ENCODE measurements at places on chromosomes 7 and 10.

GRCh38 chr10:131792011-131792651, 108.7 kb upstream of the PPP2R2D start:
- no peak for DNase-seq

- peak; percentile 60 for DNase-seq
These were observed 9.6 kb upstream of the AGR3 start for GRCh38 chr7:16891338-16891737.

- DNase-seq, result no peak
These were observed 46.0 kb downstream of the FOXK1 start for GRCh38 chr7:4727914-4728705.

DNA sequence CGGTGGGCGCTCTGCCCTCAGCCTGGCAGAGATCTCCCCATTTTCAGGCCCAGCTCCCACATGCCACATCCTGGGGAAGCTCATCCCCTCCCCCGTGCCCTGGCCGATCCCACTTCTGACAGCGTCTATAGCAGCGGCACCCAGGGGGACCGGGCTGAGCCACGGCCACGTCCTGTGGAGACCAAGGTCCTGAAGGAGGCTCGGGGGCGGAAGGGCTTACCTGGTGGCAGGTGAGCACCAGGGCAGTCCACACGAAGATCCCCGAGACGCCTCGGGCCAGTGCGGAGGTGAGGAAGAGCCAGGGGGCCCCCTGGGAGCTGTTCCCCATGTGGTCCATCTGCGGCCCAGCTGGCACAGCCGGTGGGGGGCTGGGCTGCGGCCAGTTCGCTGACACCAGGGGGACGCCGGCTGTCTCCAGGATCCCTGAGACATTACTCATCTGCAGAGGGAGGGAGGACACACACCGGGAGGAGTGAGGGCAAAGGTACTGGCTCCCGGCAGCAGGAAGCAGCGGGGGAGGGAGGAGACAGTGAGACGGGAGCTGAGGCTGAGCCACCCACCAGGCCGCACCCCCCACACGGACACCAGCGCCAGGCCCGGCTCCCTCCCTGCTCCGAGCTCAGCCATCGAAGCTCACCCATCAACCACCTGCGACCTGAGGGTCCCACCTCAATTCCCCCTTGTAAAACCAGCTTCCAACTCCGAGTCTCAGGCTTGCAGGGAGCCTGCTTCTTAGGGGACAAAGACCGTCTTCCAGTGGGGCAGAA, 776 bp downstream of the TMEM184A start:
- peak; percentile 58 for DNase-seq

DNA sequence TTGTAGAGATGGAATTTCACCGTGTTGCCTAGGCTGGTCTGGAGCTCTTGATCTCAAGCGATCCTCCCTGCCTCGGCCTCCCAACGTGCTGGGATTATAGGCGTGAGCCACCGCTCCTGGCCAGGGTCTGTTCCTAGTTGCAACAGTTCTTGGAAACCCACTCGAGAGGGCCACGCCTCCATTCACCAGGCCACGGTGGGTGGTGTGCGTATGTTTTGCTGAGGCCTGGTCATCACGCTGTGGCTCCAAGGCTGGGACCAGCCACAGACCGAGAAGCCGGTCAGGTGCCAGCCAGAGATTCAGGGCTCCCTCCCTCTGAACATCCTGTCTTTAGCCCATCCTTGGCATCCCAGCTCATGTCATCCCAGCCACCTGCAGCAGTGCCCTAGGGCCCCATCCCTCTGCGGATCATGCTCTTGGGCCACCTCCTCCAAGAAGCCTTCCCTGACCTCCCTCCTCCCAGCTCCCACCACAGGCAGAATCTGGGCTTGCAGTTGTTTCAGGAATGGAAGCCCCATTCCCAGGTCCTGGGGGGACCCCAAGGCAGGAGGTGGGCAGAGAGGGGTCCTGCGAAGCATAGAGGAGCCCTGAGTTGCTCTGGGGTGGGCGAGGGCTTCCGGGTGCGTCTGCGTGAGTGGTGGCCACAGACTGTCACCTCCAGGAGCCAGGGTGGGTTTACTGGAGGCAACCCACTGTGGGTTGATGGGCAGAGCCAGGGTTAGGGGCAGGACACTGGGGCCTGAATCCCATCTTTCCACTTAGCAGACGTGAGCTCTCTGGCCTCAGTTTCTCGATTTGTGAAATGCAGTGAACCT, 5.2 kb downstream of the LAT2 start:
- no peak for DNase-seq

- no peak for DNase-seq
These were observed 154.2 kb downstream of the EGFR start for GRCh38 chr7:55172881-55173609.

DNA sequence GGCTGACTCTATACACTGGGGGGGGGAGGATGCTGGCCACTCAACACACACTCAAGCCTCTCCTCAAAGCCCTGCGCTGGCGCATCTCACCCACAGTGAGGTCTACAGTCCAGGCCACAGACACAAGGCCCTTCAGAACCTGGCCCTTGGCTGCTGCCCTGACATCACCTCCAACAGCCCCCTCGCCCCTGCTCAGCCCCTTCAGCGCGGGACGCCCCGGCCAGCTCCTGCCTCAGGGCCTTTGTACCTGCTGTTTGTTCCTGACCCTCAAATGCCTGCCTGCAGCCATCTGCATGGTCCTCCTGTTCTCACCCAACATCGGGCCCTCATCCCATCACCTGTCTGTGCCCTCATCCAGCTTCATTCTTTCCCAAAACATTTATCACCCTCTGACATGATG, 572.6 kb downstream of the DNAJB6 start:
- DNase-seq, result no peak

DNA sequence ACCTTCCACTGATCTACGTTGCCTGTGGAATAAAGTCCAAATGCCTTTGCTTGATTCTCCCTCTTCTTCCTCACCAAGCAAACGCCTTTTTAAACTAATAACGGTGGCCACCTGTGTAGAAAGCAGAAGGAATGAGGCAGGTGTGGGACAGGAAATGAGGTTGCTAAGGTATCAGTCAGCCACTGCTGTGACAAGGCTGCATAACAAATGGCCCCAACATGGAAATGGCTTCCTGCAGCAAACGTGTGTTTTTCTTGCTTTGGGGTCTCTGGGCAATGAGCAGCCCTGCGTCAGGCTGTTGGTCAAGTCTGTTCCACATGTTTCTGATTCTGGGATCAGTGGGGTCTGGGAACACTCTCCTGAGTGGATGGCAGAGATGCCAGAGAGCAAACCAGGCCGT, 56.0 kb upstream of the EN2 start:
- DNase-seq, result no peak

DNA sequence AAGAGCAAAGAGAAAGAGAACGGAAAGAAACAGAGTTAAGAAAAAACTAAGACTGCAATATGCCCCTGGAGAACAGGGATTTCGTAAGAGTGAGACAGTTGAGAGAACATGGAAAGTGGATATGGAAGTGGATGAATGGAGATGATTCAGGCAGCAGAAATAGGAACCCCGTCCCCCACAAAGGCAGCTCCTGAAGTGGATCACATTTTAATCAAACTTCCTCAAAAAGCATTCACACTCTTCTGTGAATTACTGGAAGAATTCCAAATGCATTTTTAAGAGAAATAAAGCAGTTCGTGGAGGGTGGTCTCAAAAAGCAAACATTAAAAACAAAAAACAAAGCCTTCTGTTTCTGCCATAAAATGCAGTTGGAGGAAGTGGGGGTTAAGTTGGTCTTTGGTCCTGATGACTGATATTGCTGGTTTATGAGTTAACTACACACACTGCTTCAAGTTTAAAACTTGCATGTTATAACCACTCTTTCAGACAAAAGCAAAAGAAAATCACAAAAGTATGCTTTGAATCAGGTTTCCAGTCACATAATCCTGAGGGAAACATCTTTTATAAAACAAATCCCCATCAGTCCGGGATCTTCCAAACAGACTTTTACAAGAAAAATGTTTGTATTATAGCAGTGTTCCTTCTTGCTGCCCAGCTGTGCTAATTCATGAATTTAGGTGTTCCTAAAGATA, 214.3 kb downstream of the FANK1 start:
- DNase-seq, result no peak

GRCh38 chr10:35216303-35216905, 89.8 kb downstream of the CREM start:
- peak; percentile 75 for DNase-seq

DNA sequence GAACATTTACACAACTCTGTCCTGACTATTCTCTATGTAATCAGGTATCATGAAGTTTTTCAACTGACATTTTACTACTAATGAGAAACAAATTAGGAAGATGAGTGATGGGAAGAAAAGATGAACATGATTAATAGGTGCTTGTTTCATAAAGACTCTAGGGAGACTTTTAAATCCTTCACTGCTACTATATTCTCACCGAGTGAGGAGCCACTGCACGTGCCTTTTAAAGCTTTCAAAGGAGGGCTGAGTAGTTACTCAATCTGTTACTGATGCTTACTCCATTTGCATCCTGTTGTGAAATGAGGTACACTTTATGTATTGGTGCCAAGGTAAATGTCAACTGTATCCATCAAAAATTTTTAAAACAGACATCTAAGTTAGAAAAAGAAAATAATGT, 1.3 kb upstream of the COMMD3 start:
- no peak for DNase-seq

DNA sequence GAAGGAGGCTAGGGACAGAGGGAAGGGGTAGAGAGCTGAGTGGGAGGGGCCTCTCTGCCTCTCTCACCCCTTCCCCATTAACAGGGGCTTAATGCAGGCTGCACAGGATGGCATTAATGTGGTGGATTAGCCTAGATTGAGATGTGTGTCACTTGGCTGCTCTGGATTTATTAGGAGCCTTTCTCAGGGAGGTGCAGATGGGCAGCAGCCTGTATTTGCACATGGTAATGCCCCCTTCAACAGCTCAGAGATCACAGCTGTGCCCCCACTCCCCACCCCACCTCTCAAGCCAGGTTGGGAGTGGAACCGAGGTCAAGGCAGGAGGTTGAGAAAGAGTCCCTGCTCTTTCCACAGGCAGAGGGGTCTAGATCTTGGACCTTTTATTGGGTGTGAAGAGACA, 7.3 kb downstream of the PITX3 start:
- DNase-seq, result no peak

DNA sequence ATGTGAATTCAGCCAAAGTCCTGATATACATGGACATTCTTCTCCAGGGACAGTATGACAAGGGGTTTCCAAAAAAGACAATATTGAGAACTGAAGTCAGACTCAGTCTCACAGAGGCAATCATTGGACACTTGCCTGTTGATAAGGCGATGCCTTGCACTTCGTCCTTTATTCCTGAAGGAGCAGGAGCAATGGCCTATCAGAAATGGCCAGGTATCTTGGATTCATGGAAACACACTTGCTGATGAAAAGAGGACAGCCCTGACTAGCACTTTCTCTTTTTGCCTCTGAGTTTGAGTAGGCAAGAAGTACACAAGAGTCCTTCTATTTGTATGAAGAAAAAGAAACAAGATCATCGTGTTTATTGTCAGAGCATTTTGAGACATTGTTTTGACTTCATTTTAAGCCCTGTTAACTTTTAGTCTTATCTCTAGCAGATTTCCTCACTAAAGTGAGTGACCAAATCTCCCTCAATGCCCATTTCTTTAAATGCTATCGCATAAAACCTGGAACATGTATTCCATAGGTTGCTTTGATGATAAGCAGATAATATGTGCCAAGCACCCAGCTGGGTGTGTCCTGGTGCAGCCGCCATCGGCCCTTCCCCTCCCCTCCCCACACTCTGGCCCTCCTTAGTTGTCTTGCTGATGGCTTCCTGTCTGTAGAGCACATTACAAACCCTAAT, 26.6 kb downstream of the ST8SIA6 start:
- DNase-seq, result no peak

Measured in dermis blood vessel endothelial cell (primary cell).